ENCODE measurements at places on chromosomes 12 and 14.

DNA sequence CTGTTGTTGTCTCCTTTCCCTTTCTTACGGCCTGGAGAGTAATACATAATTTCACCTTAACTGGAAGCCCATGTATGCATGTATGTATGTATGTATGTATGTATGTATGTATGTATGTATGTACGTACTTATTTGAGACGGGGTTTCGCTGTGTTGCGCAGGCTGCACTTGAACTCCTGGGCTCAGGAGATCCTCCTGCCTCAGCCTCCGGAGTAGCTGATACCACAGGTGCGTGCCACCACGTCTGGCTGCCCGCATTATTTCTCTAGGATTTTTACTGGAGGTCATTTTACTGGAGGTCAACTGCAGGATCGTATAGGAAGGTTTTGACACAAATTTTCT, 644 bp upstream of the OS9 start:
- DNase-seq = no peak

DNA sequence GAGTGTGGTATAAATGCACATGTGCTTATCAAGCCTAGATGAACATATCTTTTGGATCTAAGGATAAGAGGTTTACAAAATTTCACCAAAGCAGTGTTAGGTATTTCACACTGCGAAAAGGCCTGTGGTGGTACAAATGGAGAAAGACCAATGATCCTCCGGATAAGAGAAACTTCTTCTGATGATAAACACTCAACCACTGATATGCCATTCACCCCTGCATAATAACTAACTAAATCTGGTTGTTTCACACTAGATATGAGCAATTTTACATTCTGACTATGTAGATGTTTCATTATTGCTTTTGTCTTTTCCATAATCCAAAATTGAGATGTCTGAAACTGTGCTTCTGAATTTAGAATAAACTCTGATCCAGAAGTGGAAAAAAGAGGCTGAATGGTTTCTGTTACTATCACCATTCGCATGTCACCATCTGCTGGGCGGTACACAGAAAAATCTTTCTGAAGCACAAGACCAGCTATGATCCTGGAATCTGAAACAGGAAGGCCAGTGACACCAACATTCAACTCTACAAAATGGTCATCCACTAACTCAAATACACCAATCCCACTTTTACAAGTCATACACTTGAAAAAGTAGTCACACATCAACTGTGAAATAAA, 1.3 kb downstream of the BBS10 start:
- peak; percentile 44 for DNase-seq

- DNase-seq = peak; percentile 57
Observed at GRCh38 chr12:71661977-71662530, 1.6 kb downstream of the ZFC3H1 start.

- DNase-seq = peak; percentile 78
Observed at GRCh38 chr14:75428230-75429104, 645 bp downstream of the JDP2 start.

- peak; percentile 87 for DNase-seq
Observed at GRCh38 chr14:61466249-61466904, 145.0 kb downstream of the PRKCH start.

- peak; percentile 76 for DNase-seq
Observed at GRCh38 chr12:49369411-49370145, 2.3 kb downstream of the SPATS2 start.

GRCh38 chr14:92959761-92960680, 37.1 kb downstream of the CHGA start:
- no peak for DNase-seq

- no peak for DNase-seq
Observed at GRCh38 chr14:53927171-53927570, 29.5 kb downstream of the BMP4 start.

DNA sequence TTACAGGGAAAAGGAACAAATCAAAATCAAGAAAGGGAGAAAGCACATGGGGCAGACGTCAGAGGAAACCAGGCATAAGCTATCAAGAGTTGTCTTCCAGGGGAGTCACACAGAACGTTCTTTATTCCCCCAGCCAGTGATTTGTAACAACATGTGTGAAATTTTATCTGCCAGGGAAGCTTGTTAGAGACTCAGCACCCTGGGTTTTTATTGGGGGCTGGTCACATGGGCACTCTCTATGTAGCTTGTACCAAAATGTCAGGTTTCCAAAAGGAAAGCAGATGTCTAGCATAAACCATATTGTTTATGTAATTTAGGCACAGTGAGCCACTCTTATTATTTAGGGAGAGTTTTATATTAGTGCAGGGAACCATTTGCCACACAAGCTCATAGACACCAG, 440.4 kb upstream of the DCN start:
- no peak for DNase-seq

DNA sequence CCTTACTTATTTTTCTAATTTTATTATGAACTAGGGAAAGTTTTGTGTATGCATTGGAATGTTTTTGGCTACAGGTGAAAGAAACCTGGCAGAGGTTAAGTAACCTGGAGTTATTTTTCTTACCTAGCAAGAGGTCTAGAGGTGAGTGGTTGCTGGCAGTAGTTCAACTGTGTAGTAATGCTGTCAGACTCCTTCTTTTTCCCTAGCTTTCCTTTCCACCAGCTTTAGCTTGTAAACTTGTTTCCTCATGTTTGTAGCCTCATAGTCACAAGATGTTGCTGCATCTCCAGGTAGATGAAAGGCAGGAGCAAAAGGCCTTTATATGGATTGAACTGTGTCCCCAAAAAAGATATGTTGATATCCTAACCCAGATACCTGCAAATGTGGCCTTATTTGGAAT, 105.1 kb upstream of the AMIGO2 start:
- DNase-seq = no peak

- no peak for DNase-seq
Observed at GRCh38 chr12:58656254-58657009, 263.9 kb downstream of the LRIG3 start.

DNA sequence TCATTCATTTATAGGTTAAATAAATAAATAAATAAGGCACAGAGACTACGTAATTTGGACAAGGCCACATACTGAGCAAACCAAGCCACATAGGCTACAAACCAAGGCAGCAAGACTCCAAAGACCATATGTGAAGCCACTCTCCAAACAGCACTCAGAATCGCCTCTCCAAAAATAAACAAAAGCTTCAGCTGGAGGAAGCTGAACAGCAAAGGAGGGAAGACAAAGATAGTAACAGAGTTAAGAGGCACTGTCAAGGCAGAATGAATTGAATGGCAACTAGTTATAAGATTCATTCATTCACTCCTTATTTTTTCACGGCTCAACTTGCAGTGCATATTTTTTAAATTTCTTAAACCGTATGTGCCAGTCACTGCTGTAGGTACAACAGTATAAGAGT, 200.5 kb upstream of the GRIP1 start:
- no peak for DNase-seq

GRCh38 chr14:52363961-52364360, 49.8 kb downstream of the PTGER2 start:
- no peak for DNase-seq

- DNase-seq = no peak
Observed at GRCh38 chr12:22982635-22983034, 357.7 kb downstream of the ETNK1 start.

- DNase-seq = no peak
Observed at GRCh38 chr12:45732250-45732649, 2.7 kb downstream of the ARID2 start.

- no peak for DNase-seq
Observed at GRCh38 chr12:112977139-112977538, 1.2 kb upstream of the OAS2 start.

GRCh38 chr12:101909646-101910045, 32.3 kb downstream of the DRAM1 start:
- no peak for DNase-seq

GRCh38 chr14:98229656-98230366, 1042.2 kb downstream of the BCL11B start:
- no peak for DNase-seq

GRCh38 chr12:130916241-130916911, 37.3 kb upstream of the ADGRD1 start:
- DNase-seq = peak; percentile 74

- peak; percentile 97 for DNase-seq
Observed at GRCh38 chr12:52191841-52192791, at the start of gene KRT80. KRT80 (minus strand) TSS chr12:52192014; CDS start chr12:52191902, 112 bp downstream.

- no peak for DNase-seq
Observed at GRCh38 chr14:31252865-31253264, 45.3 kb upstream of the HECTD1 start.

DNA sequence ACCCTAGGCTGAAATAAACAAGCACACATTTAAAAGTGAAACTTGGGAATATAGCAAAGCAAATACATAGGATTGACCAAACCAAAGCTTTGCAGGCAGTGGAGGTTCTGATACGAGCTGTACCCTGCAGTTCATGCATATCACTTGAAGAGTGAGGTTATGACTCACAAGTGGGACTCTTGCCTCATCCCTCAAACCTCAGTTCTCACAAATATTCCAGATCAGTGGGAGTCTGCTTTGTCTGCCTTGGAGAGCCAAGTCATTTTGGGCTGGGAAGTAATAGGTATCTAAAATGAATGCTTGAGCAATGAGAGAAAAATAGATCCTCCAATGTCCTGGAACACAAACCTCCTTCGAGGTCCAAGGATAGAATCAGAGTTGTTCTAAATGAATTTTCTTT, 116.4 kb downstream of the LRIG3 start:
- DNase-seq = peak; percentile 68

DNA sequence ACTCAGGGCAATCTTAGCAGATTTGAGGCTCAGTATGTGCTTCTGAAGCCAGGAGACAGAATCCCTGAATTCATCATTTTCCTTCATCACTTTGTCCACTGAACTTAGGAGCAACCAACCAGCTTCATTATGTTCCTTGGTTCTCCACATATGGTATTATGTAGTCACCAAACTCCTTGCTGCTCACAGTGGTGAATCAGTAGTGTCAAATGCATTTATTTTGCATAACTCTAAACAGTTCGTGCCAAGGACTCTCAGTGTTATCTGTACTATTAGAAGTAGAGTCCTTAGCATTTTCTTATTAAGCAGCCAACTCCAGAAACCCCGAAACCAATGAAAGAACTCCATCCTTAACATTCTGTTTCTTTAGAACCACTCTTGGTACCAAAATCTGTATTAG, 466.9 kb upstream of the RGS6 start:
- no peak for DNase-seq

- DNase-seq = no peak
Observed at GRCh38 chr12:51911307-51911706, 4.0 kb downstream of the ACVRL1 start.

DNA sequence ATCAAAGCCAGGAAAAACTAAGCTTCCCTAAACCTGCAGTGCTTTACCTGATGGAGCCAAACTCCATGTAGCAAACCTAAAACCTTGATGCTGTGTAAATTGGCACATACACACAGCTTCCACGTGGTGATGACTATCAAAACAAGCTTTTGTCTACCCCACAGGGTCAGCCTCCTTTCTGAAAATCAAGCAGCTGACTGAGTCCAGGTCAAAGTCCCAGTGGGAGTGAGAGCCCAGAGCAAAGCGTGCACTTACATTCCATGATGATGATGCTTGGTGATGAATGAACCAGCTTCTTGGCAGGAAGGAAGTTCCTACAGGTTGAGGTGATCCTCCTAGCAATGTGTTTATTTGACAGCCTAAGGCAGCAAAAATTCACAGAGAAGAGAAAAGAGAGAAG, 630.0 kb upstream of the TBX3 start:
- peak; percentile 46 for DNase-seq

DNA sequence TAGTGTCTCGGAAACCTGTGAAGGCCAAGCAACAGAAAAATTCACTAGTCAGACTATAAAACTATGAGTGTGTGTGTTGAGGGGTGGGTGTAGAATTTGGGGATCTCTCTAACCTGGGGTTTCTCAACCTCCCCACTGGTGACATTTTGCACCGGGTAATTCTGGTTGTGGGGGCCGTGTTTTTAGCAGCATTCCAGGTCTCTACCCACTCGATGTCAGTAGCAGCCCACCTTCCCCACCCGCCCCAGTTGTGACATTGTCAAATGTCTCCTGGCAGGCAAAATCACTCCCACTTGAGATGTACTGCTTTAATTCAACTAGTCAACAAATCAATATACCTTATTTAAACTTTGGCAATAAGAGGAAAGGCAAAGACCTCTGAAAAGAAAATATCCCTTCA, 4.1 kb downstream of the GCN1 start:
- DNase-seq = no peak

DNA sequence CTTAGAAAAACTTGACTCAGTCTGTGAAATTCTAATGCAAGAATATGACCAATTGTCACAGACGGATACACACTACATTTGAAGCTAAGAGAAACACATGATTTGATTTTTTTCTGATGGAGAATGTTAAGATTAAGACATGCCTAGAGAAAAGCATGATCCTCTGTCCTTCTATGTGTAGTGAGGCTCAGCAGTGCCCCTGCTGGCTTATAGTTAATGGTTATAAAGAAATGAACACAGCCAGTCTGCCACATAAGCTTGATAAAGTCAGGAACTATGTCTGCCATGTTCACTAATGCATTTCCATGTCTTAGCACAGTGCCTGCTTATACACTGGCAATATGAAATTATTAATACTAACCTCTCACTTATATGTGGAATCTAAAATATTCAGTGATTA, 168.1 kb upstream of the DAAM1 start:
- DNase-seq = peak; percentile 27
